Hematopoietic multipotent progenitor cell treated with erythropoietin and hydrocortisone succinate and interleukin-3 and kit ligand, for 8 days (in vitro differentiated cells): ENCODE measurements at places on chromosomes 1 and 21.

- DNase-seq, result no peak
Observed at GRCh38 chr1:26302733-26303405, 3.6 kb downstream of the UBXN11 start.

DNA sequence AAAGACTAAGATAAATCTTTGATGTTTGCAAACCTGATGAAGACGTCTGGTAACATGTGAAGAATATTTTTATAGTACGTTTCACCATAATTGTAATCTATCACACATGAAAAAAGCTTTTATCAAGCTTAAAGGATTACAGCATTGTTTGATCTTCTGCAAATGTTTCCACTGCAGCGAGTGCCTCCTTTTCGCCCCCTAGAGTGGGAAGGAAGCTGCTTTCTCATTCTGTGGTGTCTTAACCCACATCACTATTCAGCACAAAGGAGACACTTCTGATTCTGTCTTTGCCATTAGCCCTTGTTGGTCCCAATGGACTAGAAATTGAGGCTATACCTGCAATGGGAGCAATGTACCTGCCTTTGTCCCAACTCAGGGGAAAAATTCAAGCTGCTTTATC, 46.0 kb upstream of the IL12RB2 start:
- no peak for DNase-seq

DNA sequence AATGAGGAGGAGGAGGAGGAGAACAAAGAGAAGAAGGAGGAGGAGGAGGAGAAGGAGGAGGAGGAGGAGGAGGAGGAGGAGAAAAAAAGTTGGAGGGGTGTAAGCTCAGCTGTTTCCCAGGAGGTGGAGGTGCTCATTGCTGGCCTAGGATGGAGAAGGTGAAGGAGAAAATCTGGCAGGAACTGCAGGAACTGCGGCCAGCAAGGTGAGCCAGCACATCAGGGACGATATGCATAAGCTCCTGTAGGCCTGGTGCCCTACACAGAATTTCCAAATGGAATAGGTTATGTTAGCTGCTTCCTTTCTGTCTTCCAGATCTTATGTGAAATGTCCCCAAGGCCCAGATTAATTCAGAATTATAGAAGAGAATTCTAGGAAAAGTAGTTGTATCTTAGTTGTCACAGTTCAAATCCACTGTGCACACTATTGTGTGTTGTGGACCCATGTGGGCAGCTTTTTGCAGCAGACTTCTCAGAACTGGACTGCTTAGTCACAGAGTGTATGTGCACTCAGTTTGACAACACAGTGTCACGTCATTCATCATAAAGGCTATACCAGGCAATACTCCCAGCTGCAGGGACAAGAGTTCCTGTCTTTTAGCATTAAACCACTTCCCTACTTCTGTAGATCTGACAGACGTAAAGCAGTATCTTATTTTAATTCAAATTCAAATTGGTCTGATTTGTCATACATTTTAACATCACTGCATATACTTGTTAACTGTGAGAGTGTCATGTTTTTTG, 303.7 kb downstream of the HLX start:
- DNase-seq, result no peak

DNA sequence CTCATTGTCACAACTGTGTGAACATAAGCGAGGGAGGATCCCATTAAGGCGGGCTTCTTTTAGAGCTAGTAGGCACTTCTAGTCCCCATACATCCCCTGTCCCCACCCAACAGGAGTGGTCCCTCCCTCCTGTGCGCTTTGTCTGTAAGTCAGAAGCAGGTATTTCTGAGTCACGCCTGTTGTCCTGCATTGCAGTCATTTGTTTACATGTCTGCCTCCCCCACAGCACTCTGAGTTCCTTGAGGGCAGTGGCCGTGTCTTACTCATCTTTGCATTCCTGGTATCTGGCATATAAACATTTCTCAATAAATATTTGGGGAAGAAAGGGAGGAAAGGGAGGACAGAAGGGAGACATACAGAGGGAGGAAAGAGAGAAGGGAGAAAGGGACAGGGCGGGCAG, 40.3 kb downstream of the PLEKHA6 start:
- DNase-seq, result no peak
